ENCODE measurements at places on chromosomes 4 and X.

GRCh38 chr4:71009890-71010588 is 16.6 kb downstream of the DCK start:
- no peak for DNase-seq

DNA sequence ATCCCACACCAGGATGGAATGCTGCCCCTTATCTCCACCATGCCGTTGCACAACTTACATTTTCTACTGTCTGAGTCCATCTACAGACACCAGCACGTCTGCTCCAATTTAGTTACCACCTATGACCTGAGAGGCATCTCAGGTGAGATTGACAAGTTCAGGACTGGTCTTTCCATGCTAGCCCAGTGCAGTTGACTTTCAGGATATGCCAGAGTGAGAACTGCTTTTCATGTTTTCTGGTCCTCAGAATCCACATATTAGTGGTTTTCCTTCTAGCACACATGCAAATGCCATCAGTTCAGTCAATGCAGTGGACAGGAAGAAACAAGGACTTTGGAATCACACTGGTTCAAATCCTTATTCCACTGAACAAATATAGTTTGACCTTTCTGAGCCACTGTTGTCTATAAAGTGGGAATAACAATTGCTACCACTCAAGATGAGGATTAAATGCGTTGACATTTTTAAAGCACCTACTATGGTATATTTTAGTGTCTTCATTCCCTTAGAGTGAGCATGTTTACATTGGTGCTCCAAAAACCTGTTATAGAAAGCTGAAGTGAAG is 38.1 kb upstream of the ANXA3 start:
- no peak for DNase-seq

GRCh38 chrX:41026702-41027078 is 58.6 kb upstream of the USP9X start:
- no peak for DNase-seq

- no peak for DNase-seq
These were observed 55.9 kb upstream of the EDNRA start for GRCh38 chr4:147425019-147425418.

DNA sequence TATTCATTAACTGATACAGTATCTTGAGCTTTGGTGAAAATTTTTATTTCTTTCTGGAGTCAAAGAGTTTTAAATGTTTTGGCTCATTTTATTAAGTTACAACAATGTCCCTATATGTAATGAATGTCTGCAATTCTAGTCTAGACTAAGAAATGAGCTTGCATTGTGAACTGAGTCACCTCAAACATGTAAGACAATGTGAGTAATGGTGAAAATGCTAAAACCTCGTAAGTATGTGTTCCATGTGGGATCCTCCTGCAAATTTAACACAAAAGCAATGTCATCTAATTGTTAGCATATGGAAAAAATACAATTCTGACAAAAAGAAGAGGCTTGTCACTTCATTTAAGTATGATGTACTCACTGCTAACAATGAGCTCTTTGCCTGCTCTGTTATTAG is 480.5 kb upstream of the FSTL5 start:
- no peak for DNase-seq

DNA sequence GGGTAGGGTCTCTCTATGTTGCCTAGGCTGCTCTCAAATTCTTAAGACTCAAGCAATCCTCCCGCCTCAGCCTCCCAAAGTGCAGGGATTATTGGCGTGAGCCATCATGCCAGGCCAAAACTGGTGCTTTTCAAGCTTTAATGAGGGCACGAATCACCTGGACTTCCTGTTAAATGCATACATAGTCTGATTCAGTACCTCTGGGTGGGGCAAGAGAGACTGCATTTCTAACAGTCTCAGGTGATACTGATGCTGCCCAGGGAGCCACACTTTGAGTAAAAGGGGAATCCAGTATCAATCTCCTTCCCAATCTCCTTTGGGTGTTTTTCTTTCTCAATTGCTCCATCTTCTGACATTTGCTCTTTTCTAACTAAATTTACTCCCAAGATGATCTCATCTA is 96.5 kb downstream of the SH3RF1 start:
- DNase-seq, result no peak

DNA sequence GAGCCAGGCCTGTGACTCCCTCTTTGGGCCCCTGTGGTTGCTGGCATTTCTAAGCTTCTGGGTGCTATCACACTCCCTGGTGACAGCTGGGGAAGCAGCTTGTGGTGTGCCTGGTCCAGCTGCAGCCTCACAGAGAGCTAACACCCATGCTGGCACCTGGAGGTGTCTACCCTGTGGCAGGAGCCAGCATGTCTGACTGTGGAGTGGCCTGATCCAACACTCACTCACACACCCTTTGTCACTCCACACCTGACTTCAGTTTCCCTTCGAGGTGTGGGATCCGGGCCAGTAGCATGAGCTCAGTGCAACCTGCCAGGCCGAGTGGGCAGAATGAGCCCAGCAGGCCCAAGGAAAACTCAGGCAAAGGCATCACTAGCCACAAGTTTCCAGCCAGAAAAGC is 67.5 kb downstream of the TECRL start:
- DNase-seq, result no peak

GRCh38 chrX:84078991-84079390 is 109.0 kb downstream of the RPS6KA6 start:
- DNase-seq, result no peak

GRCh38 chrX:50971395-50971794 is 60.9 kb downstream of the BMP15 start:
- no peak for DNase-seq

DNA sequence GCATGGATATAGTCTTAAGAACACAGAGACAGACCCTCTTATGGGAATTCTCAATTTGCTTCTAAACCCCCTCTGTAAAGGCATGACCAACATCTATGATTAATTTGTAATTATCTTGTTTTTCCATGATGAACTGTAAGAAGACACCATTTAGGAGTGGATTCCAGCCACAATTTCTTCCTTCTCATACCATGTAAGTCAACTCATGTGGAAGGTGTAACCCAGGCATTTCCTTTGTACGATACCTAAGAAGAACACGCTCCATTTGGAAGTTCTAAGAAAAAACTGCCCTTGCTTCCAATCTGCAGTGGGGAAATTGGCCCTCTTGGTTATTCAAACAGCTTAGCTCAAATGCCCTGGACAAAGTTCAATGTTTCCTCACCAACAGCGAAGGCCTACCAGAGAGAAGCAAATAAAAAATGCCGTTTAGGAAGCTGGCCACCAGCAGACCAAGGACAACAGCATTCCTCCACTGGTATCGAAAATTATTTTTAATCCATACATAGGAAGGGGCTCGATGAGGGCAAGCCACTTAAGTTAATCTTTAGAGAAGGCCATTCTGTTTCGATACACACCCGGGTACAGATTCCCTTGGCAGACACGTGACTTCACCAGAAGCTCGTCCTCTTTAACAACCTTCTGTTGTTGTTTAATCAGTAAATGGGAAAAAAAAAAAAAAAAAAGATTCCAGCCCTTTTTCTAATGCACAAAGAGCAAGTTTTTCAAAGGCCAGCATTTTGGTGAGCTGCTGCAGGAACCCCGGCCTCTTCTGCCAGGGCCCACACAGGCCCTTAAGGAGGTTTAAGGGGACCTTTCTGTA is 2.6 kb downstream of the DHRSX start:
- no peak for DNase-seq

DNA sequence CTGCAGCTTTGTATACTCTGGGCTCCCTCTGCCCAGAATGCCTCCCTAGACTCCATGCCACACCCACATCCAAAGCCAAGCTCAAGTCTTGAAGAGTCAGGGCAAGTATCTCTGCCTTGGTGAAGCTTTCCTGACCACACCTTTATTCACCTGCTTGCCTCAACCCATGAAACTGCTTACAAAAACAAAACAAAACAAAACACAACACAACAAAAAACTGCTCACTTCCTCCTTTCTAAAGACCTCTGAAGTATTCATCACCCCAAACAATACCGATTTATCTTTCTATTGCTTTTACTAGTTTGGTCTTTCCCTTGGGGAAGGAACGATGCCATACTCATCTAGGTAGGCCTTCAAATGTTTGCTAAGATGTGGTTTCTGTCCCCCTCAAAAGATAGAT is 45.0 kb downstream of the TMEM165 start:
- no peak for DNase-seq

DNA sequence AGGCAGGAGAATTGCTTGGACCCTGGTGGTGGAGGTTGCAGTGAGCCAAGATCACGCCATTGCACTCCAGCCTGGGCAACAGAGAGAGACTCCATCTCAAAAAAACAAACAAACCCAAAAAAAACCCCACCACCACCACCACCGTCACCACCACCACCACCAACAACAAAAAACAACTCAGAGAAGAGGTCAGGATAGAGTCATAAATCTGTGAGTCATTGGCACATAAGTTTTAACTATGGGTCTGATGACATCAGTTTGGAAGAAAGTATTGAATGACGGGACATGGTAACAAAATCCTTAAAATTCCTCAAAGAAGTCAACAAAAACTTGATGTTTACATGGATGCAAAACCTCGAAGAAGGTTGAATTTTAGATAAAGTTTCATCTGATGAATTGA is 288.0 kb upstream of the SFRP2 start:
- no peak for DNase-seq

DNA sequence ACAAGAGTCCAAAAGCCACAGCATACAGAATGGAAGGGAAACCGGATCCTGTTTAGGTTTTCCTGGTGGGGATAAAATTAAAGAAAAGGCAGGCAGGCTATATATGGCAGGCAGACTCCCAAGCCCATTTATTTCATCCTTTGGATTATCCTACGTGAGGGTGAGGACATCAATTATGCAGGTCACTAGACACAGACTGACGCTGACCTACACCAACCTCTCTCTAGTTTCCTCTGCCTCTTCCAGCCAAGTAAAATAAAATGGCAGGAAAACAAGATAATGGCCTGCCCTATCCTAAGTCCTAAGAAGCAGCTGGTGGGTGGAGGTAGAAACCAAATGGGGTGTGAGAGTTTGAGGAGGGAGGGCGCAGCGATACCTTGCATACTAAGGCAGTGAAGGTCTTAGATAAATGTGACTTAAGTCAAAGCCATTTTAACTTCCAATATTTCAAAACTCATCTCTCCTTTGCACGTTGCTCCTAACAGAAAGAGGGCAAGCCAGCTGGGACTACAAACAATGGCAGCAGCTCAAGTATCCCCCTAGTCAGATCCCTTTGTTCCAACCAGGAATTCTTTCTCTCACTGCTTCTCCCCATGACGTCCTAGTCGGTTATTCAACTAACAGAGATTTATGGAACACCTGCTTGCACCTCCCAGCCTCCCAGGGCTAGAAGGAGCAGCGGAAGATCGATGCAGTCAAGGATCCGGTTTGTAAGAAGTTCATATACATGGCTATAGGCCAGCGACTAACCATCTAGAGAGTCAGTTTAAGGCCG is 72.8 kb downstream of the IRF2 start:
- no peak for DNase-seq

DNA sequence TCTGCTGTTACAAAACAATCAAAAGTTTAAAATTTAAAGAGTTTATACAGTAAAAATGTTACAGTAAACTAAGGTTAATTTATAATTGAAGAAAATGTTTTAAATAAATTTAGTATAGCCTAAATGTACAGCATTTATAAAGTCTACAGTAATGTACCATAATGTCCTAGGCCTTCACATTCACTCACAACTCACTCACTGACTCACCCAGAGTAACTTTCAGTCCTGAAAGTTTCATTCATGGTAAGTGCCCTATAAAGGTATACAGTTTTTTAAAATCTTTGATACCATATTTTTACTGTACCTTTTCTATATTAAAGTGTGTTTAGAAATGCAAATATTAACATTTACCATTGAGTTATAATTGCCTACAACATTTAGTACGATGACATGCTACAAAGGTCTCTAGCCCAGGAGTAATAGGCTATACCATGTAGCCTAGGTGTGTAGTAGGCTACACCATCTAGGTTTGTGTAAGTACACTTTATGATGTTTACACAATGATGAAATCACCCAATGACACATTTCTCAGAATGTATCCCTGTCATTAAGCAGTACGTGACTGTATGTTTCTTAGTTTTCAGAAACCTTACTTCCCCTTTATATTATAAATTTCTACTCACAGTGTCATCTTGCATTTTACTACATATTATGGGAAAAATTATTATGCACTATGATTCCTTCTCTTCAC is 320.8 kb downstream of the ADAM29 start:
- DNase-seq, result no peak

DNA sequence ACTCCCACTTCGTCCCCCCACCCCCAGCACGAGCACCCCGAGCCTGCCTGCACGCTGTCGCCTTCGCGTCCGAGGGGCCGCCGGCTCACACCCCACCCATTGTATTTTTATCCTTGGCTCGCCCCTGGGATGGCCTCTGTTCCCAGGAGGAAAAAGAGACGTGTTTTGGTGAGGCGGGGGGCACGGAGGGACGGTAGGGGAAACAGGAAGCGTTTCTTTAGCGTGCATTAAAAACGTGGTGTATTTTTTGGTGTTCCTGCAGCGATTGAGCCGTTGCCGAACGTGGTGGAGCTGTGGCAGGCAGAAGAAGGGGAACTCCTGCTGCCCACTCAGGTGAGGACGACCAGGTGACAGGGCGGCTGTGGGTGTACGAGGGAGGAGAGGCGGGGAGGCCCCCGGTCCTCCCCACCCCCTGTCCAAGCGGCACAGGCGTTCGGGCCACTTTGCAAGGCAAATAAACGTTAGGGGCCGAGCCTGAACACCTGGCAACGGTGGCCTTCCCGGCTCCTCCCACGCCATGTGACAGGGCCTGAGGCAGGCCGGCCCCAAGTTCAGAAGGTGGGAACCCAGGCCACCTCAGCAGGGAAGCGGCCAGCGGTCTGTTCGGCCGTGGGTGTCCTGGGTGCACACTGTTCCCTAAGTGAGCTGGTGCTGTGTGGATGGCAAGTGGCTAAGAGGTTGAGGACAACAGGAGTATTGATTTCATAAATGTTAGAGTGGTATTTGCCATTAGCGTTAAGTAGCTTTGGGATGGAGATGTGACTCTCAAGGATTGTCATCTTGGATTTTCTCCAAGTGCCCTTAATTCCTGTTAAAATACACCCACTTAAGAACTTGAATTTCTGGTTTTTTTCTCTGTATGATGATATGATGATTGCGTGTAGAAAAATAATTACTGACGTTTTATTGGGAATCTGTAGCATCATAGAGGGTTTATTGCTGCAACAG is 1.1 kb downstream of the TMEM131L start:
- DNase-seq, result peak; percentile 44

GRCh38 chr4:72604324-72604723 is 35.3 kb upstream of the ADAMTS3 start:
- DNase-seq, result no peak

GRCh38 chrX:24480400-24480865 is 15.3 kb downstream of the PDK3 start:
- DNase-seq, result no peak

GRCh38 chrX:23879380-23880090 is 28.2 kb downstream of the APOO start:
- DNase-seq, result no peak

- DNase-seq, result no peak
These were observed 92.0 kb upstream of the DDX3X start for GRCh38 chrX:41241962-41242361.

DNA sequence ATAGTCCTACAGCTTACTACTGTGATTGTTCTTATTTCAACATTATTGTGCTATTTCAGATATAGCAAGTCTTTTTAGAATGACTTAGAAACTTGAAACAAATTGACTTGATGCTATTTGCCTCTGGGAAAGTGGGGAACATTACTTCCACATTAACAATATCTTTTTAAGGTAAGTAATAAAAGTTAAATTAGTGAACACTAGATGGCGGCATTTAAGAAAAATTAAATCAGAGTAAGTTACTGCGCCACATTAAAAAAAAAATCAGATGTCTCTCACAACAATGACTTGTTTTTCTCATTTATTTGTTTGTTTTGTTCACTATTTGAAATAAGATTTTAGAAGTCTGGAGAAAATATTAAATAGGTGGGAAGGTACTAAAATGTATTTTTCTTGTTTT is 1026.9 kb upstream of the SLIT2 start:
- no peak for DNase-seq

GRCh38 chrX:28205126-28205525 is 223.9 kb upstream of the DCAF8L1 start:
- DNase-seq, result no peak

- DNase-seq, result no peak
These were observed 45.9 kb downstream of the FAM53A start for GRCh38 chr4:1638272-1638598.

Data from activated T-helper 9 cell treated with anti-CD3 and anti-CD28 coated beads, Interleukin-2, amount 50 U/mL, for 16 hours (primary cell).